RPMI8226 (cell line): ENCODE measurements at places on chromosomes 7 and 10.
A peak's percentile ranks its signal among the peaks of the same experiment; 100 is the strongest.

- no peak for DNase-seq
These were observed 725.4 kb downstream of the INHBA start for GRCh38 chr7:40977533-40977932.

GRCh38 chr7:81845744-81846241, 75.9 kb upstream of the HGF start:
- peak; percentile 76 for DNase-seq

DNA sequence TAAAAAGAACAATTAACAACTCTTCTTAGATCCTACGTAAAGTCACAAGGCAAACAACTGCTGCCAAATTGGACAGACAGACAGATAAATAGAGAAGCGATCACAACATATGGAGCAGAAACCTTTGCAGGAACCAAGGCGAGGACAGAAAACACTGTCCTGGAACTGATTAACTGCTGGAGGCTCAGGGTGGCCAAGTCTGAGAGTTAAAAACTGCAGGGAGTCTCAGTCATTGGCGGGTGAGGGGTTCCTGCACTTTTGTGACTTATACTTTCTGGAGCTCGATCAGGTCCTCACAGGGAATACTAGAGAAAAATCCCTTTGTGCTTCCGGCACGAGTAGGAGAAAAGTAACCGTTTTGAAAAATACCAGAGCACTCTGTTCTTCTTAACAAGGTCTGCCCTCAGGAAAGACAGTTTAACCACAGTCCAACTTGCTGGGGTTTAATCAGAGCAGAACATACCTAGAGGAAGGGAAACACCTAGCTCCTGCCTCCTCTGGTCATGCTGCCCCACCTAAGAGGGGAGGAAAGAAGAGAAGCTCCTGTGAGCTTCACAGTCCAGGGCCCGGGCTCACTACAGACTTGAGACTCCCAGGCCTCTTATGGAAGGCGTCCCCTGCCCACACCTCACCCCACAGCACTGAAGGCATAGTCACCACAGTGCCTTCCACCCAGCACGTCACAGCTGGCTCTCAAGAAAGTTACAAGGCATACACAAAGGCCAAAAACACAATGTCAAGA, 74.9 kb downstream of the LARP4B start:
- no peak for DNase-seq

DNA sequence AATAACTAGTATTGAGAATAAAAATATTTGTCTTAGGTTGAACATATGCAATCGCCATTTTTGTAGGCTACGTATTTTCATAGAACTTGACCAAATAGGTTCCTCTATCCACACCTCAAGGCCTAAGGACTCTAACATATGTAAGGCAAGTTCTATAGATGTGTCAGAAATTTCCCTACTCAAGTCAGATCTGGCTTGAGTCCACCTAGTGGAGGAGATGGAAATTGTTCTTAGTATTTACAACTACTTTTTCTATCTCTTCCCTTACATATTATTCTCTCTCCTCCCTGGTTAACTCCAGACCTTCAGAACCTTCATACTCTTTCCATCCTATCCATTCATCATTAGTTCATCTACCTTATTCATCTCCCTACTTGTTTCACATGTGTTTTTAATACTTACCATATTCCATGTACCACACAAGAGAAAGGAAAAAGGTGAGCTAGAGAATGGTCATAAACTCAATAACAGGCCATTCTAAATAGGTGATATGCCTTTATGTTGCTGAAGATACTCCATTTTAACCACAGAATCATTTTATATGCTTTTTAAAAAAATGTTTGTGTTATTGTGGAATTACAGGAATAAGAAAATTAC, 174.5 kb upstream of the HDAC9 start:
- peak; percentile 40 for DNase-seq
